Activated CD4-positive, alpha-beta T cell treated with anti-CD3 and anti-CD28 coated beads, Interleukin-2, amount 50 U/mL, for 4 hours (primary cell): ENCODE measurements at places on chromosomes 7 and 10.

DNA sequence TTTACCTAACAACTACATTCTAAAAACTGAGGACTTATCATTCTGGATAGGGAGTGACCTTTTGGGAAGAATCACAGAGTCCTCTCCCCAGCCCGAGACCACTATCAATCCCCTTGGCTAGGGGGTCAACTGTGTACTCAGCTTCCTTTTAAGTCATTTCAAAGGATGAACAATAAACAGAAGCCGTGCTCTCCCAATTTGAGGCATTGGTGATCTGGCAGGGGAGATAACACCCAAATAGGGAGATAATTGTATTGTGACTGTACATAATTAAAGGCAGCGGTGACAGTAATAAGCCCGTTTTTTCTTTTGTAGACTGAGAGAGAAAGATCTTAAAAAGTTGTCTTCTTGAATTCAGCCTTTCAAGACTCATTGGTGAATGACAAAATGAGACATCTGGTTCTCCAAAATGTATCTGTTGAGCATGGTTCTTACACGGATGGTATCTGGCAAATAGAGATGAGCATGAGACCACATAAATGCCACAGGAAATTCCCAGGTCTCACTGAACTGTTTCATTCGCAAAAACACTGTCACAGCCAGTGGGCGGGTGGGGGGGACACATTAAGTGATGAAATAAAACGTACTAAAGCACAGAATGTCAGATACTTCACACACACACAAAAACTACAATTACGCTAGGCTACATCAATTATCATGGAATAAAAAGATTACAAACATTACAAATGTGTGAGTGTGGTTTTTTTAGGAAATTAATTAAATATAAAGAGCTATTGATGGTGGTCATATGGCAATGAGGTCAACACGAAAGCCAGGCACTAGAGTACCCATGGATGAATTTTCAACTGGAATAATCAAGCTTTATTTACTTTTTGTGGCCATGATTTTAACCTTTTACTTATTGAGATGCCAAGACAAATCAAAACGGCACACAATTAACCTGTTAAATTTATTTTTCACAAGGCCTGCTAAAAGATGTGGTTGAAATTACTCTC lies 108.4 kb downstream of the HIPK2 start:
- no peak for DNase-seq

DNA sequence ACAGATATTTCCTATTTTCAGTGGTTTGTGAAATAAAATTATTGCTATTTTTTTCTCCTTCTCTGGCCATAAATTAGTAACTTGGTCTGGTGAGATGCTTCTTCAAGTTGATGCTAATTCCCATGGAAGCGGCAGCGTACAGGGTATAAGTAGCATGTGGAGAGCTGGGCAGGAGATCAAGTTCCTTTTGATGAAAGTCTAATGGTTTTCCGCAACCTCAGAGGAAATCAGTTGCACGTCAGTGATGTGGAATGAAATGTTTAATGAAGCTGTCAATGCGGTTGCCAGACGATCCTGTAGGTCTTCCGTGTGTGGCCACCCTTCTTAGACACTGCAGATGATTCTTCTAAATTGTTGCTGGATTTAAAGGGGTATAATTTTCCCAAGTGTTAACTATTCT lies 236.4 kb upstream of the GRM3 start:
- DNase-seq = no peak

GRCh38 chr7:94289071-94289470 lies 105.6 kb upstream of the COL1A2 start:
- no peak for DNase-seq

DNA sequence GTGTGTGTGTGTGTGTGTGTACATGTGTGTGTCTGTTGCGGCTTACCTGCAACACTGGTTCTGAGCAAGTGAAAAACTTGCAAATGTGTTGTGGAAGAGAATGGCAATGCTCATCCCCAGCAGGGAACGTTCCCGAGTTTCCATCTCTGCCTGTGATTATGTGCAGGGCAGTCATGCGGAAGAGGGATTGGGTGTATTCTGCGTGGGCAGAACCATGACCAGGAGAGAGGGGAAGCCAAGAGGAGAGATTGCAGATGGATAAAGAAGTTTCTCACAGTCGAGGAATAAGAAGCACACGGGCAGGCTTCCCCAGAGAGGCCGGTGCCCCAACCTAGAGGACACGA lies 99.9 kb downstream of the CTBP2 start:
- no peak for DNase-seq

DNA sequence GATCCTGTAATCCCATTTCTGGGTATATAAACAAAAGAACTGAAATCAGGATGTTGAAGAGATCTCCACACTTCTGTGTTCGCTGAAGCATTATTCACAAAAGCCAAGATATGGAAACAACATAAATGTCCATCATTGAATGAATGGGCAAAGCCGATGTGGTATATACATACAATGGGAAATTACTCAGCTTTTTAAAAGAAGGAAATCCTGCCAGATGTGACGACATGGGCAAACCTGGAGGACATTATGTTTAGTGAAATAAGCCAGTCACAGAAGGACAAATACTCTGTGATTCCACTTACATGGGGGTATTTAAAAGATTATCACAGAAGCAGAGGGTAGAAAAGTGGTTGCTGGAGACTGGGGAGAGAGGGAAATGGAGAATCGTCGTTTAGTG lies 23.9 kb upstream of the FAM107B start:
- DNase-seq = no peak

DNA sequence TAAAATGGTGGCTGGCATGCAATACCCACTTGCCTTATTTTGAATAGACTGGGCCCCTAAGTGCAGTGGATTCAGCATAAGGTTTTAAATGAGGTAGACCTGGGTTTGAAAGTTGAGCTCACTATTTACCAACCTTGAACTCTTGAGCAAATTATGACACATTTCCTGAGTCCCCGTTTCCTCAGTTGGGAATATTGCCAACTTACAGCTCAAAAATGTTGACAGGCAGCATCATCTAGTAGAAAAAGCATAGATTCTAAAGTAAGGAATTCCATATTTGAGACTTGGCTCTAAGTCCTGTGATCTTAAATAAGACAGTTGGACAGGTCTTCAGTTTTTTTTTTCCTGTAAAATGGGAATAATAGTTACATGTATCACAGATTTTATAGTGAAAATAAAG lies 305.5 kb downstream of the ACTR3B start:
- DNase-seq = no peak

GRCh38 chr10:81704596-81704995 lies 170.4 kb upstream of the NRG3 start:
- DNase-seq = no peak

GRCh38 chr7:73718438-73718881 lies 1.0 kb downstream of the STX1A start:
- no peak for DNase-seq

DNA sequence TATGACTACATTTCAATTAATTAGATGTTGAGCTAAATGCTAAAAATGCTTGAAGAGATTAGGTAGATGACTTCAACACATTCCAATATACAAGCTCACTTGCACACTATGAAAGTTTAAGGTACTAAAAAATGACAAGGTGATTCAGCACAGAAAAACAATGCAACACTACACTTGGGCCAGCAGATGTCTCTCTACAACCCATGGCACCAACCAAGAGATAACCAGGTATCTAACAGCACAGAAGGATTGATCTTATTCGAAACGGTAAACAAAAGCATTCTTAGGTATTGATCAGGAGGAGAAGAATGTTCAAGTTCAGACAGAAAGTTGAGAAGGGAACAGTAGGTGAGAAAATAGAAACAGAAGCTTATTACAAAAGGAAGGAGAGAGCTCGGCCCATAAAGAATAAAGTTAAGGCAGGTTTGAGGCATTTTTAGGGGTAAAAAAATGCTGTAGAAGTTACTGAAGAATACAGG lies 248.2 kb upstream of the KLF14 start:
- no peak for DNase-seq

- no peak for DNase-seq
These were observed 106.4 kb upstream of the CDCA7L start for GRCh38 chr7:22051886-22052673.

GRCh38 chr7:127928852-127929251 lies 102.4 kb downstream of the LRRC4 start:
- no peak for DNase-seq

- DNase-seq = no peak
These were observed 129.8 kb downstream of the EGFR start for GRCh38 chr7:55148571-55148970.

DNA sequence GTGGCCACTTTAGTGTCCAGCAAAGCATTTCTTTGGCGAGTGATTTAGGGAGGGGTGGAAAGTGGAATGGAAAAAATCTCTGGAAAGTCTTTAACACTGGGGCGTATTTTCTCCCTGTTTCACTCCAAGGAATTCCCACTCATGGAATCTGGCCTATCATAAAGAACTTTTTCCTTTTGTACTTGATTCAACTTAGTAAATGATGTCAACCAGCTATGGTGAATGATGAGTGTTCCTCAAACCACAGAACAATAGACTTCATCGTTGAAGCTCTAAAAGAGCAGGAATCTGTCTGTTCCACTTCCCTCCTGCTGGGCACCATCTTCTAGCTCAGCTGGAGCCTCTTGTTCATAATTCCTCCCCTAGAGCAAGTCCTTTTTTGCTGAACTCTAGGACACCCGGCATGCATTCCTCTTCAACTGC lies 66.5 kb downstream of the EPDR1 start:
- no peak for DNase-seq

DNA sequence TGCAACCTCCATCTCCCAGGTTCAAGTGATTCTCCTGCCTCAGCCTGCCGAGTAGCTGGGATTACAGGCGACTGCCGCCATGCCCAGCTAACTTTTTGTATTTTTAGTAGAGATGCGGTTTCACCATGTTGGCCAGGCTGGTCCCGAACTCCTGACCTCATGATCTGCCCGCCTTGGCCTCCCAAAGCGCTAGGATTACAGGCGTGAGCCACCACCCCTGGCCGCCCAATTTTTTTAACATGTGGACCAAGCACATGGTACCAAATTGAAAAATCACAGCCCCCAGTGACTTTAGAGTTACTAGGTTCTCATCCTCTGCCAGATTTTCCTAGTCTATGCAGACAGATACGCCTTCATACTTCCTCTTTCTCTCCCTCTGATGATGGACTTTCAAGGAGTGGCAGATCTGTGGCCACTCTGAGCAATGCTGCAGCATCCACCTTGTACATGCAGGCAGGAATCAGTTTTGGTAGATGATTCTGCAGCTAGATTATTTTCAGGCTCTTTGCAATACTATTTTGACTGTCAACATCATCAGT lies 34.0 kb upstream of the EZH2 start:
- DNase-seq = no peak

DNA sequence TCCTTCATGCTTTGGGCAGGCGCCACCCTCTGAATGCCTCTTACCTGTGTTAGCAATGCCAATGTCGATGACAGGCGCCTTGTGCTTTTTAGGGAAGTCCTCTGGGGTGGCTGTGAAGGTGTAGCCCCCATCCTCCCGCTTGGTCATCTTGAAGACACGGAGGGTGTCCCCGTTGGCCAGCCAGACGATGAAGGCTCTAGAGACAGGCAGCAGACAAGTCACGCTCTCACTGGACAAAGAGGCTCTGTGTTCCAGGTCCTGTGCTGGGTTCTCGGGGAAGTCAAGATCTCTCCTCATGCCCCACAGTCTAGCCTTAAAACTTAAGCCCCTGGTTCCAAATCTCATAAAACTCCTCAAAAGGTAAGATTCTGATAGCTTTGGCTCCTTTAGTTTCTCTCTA lies 5.1 kb downstream of the TBL2 start:
- no peak for DNase-seq

- DNase-seq = no peak
These were observed 13.6 kb downstream of the LOXL4 start for GRCh38 chr10:98254234-98254974.

DNA sequence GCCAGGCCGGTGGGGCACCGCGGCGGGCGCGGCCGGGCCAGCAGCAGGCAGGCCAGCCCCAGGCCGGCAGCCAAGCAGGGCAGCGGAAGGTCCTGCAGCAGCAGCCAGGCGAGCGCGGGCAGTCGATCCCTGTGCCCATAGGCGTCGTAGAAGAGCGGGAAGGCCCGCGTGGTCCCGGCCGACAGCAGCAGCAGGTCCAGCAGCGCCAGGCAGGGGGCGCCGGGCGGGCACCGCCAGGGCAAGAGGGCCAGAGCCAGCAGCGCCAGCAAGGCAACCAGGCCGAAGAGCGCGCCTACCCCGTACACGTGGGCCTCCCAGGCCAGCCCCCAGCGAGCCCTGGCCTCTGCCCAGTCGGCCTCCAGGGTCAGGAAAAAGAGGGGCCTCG lies 8.4 kb upstream of the RBM28 start:
- no peak for DNase-seq

DNA sequence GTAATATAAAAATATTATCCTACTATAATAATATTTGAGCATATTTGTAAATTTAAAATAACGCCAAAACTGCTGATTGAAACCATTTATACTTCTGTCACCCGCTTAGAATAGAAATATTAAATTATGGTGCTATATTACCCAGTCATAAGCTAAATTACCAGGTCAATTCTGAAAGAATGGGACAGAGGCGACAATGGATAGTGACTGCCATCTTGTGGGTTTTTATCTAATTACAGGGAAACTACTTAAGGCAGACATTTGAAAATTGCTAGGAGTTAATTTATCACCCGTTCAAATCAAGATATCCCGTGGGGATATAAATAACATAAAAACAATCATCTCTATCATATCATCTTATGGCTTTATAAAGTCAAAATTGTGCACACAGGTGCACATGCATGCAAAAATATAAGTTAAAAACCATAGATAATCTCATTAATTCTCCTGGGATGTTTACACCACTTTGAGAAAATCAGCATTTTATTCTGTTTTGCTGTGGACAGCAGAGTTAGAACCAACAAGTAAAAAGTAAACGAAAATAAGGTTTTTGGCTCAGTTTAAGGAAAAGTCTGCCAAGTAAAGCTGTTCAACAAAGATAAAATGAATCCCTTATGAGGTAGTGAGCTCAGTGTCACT lies 41.3 kb upstream of the HPSE2 start:
- no peak for DNase-seq

DNA sequence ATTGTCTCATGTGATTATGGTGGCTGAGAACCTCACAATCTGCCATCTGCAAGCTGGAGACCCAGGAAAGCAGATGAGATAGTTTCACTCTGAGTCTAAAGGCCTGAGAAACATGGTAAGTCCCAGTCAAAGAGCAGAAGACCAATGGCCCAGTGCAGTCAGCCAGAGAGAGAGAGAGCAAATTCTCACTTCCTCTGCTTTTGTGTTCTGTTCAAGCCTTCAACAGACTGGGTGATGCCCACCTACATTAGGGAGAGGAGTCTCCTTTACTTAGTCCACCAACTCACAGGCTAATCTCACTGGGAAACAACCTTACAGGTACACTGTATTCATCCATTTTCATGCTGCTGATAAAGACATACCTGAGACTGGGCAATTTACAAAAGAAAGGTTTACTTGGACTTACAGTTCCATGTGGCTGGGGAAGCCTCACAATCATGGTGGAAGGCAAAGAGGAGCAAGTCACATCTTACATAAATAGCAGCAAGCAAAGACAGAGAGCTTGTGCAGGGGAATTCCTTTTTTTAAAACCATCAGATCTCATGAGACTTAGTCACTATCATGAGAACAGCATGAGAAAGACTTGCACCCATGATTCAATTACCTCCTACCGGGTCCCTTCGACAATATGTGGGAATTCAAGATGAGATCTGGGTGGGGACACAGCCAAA lies 4.7 kb upstream of the FRMPD2 start:
- DNase-seq = no peak

- DNase-seq = no peak
These were observed 158.1 kb upstream of the PLXDC2 start for GRCh38 chr10:19658131-19658530.
